Fibroblast of skin of right quadriceps (primary cell): ENCODE measurements at places on chromosomes 1 and 21.

- DNase-seq: no peak
These were observed 87.0 kb downstream of the POFUT2 start for GRCh38 chr21:45200581-45201296.

DNA sequence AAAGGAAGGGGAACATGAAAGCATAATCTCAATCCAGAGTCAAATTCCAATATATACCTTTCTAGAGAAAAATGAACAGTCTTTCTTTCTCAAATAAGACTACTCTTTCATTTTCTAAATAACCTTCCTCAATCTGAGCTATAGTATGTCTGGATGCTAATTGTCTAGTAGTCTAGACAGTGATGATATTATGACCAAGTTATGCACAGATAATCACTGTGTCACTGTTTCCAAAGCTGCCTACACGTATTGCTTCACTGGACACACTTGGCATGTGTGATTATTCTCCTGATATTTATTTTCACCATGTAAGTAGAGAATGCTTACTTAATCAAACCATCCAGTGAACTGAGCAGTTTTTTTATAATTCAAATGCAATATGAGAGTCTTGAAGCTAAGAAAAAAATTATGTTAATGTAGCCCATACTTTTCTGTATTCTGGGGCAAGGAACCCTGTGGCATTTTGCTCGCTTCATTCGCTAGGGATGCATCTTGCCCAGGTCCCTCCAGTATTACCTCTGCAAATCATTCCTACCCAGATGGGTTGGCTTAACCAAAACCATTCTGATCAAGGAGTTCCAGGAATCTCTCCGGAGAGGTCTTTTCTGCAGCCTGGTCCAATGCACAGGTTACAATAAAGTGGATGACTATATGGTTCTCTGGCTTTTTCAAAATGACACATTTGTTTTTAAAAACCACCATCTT lies 303.1 kb upstream of the RUNX1 start:
- peak; percentile 83 for DNase-seq

DNA sequence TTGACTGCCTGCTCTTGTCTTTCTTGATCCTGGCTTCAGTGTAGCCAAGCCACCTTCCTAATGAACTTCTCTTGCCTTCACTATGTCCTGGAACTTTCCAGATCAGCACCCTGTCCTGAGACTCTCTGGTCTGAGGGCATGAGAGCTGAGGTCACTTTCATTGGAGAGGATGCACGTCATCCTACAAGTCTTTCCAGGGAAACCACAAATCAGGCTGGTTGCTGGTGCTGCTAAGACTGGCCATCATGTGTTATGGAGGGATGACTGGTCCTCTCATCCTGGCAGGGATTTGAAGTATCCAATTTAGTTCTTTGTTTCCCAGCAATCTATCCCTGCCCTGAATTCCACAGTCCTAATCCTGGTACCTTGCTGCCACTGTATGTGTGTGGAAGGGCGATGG lies 228.6 kb downstream of the GPATCH2 start:
- no peak for DNase-seq

DNA sequence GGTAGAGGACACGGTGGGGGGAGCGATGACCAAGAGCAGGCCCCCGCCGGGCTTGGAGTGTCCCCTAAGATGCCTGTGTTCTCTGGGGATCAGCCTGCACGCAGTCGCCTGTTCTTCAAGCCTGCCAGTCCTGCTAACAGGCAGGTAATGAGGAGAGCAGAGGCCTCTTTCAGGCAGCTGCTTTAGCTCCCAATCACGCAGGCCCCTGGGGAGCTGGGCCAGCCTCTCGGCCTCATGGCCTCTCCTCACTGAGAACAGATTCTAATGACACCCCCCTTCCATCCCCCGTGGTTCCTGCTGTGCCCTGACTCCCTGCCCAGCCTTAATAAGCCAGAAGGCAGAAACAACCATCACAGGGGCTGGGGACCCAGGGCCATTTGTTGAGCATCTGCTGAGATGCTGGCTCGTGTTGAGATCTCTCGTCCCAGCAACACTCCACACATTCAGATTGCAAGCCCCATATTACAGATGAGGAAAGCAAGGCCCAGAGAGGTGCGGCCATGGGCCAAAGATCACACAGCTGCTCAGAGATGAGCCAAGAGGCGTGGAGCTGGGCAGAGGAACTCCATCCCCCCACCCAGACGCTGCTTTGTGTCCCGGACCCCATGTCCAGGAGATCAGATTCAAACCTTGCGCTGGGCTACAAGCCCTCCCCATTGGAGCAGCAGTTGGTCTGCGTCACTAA lies 71.6 kb upstream of the CASZ1 start:
- no peak for DNase-seq

DNA sequence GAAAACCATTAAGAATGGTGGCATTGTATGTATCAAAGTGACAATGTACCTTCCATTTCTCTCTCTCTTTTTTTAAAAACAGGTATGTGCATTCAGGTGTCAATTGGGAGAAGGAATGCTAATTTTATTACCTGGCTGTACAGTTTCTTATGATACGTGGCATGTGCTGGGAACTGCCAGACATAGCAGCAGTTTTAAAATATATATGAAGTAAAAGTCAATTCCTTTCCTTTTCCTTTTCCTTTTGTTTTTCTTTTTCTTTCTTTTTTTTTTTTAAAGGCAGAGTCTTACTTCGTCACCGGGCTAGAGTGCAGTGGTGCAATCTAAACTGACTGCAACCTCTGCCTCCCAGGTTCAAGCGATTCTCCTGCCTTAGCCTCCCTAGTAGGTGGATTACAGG lies 37.0 kb downstream of the SPEN start:
- no peak for DNase-seq

DNA sequence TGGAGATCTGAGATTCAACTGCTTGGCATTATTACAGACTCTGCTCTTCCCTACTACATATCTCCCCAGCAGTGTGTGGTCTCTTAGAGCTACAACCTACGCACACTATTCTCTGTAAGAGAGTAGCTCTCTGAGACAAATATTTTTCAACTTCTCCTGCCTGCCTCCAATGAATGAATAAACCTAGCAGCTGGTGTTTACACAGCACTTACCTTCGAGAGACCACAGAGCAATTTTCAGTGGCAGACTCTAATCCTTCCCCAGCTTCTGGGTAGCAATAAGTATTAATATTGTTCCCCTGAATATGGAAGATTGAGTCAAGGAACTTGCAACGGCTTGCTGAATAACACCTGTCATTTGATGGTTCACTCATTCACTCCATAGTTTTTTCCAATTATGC lies 350.9 kb upstream of the SPAG17 start:
- DNase-seq: no peak

GRCh38 chr1:29669912-29670311 lies 433.6 kb downstream of the PTPRU start:
- no peak for DNase-seq

DNA sequence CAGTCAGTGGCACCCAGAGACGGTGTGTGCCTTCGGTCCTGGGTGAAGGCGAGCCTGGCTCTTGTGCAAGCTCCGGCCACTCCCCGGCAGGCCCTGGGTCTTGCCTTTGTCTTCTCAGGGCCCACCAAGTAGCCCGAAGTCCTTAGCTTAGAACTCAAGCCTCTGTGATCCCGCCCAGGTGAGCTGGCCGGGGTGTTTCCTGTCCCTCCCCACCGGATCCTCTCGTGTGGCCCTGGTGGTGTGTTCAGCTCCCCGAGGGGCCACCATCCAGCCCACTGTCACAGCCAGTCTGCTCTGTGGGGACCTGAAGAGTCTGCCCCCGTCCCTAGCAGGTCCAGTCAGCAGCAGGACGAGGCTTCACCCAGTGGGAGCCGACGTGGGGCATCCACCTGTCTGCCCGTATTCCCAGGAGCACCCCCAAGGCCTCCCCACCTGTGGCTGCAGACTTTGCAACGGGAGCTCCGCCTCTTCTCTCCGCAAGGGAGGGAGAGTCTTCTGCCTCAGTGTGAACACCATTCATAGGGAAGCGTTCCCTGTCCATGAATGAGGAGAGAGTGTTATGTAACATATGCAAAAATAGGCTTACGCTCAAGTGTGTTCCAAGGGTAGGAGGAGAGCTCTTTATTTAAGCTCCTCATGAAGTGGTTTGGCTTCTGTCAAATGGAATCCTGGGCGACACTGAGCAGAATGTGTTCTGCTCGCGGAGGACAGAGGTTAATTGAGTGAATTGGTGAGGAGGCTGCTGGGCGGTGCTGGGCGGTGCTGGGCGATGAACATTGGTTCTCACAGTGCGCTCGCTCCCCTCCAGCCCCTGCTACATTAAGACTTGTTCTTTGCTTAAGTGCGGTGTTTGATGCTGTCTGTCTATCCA lies 108.9 kb downstream of the CRYAA start:
- no peak for DNase-seq

DNA sequence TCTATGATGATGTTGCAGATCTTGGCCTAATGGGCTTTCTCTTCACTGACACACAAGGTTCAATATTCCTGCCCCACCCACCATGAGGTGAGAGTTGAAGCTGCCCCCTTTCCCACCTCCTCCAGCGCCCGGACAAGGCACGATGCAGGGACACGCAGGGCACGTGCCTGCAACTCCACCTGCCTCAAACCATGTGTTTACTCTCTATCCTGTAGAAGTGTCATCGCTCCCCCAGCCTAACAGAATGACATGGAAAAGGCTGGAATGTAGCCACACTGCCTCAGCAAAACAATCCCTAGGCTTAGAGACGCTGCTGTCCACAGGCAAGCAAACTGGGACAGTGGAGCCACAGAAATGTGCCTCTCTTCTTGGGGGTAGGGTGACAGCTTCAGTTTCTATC lies 92.9 kb upstream of the SOD1 start:
- no peak for DNase-seq

- peak; percentile 95 for DNase-seq
These were observed 40.6 kb downstream of the SRRM1 start for GRCh38 chr1:24683713-24684162.
